ENCODE measurements at places on chromosomes 1 and 21.

- peak; percentile 86 for DNase-seq
Observed at GRCh38 chr1:155061381-155062150, 2.0 kb upstream of the EFNA4 start.

GRCh38 chr1:117815926-117816325 lies 113.5 kb downstream of the GDAP2 start:
- DNase-seq: no peak

- no peak for DNase-seq
Observed at GRCh38 chr1:90262791-90263190, 267.9 kb downstream of the ZNF326 start.

DNA sequence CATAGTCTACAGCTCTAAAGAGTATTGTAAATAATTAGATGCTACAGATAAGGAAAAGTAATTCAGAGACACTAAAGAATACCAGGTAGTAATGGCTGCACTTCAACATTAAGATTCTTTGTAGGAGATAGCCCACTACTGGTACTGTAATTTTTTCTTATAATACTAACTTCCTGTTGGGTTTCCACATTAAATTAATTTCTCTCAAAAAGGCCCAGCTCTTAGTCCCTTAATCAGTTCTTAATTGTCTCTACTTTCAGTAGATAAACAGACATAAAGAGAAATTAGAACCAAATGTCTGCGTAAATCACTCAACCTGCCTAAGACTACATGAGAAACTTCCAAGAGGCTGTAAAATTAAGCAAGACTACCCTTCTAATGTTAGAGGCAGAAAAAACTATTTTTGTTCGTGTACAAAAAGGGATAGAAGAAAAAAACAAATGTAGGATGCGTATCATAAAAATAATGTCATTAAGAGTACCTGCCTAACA lies 83.4 kb downstream of the NOTCH2 start:
- no peak for DNase-seq

- DNase-seq: no peak
Observed at GRCh38 chr1:212819726-212820125, 27.7 kb downstream of the SPATA45 start.

- no peak for DNase-seq
Observed at GRCh38 chr1:205585835-205586785, 45.7 kb downstream of the ELK4 start.

- DNase-seq: no peak
Observed at GRCh38 chr1:234316937-234317336, 56.3 kb upstream of the COA6 start.

DNA sequence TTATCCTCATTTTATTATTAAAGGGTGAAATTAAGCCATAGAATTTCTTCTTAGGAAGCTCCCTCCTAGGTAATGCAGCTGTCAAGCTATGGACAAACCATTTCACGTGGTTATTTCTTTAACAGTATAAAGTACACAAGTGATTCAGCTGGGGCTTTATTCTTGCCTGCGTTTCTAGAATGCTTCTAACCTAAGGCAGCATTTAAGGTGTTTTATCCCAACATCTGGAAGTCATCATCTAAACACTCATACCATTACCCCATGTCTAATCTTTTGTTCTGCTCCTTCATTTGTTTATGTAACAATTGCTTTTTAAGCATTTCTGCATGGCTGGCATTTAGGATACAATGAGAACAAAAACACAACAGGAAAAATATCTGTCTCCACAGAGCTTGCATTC lies 829.2 kb upstream of the ADAMTS5 start:
- DNase-seq: no peak

GRCh38 chr1:215637041-215637573 lies 70.0 kb downstream of the KCTD3 start:
- no peak for DNase-seq

DNA sequence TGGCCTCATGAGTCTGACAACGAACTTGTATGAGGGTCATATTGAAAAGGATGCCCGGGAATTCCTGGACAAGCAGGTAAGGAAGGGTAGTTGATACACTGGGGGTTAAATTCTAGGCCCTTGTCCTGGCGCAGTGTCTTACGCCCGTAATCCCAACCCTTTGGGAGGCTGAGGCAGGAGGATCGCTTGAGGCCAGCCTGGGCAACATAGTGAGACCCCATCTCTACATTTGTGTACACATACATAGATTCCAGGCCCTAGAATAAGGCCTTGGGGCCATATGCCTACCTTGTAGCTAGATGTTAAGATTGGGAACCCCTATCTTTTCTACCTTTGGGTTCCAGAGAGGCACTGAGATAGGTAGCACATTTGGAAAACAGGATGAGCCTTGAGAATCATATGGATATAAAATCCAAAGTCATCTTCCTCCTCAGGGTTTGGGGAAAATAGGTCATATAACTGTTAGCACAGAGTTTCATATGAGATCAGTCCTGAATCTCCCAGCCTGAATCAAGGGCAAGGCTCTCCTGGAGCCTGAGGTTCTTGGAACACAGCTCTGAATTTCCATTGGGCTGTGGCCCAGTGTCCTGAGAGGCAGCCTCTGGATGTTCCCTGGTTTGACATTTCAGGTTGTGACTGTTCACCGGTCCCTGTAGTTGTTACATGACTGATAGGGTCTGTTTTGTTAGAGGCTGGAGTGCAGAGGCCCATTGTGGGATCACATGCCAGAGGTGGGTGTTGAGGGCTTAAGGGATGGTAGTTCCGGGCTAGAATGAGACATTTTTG lies 104.4 kb downstream of the PIK3R3 start:
- no peak for DNase-seq

DNA sequence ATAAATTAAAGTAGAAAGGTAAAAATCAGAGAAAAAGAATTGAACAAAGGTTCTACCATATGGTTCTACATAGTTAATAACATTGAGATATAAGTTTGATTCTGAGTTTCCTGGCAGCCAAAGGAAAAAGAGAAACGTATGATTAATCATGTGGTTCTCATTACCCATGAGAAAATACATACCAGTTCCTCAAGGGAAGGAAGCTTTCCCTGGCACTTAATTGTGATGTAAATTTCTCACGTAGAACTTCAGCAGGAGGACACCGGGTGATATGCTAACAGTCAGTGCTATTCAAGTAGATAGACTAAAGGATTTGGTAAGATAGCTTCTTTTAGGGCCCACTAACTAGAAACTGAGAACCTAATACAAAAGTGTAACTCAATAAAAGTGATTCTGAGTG lies 218.5 kb downstream of the NFIA start:
- DNase-seq: no peak

DNA sequence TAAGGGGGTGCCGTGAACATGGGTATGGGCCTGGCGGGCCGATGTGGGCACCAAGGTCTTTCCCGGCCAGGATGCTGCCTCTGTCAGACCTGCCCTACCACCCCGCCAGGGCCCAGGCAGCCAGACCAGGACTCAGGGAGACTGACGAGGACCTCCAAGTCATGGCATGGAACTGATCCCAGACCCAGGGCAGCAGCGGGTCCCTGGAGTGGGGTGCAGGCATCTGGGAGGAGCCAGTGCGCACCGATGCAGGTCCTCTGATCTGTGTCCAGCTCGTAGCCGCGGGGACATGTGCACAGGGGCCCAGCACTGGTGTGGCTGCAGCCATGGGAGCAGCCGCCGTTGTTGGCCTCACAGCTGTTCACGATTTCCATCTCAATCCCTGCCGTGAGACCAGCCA lies 56.8 kb downstream of the ARHGEF16 start:
- no peak for DNase-seq

DNA sequence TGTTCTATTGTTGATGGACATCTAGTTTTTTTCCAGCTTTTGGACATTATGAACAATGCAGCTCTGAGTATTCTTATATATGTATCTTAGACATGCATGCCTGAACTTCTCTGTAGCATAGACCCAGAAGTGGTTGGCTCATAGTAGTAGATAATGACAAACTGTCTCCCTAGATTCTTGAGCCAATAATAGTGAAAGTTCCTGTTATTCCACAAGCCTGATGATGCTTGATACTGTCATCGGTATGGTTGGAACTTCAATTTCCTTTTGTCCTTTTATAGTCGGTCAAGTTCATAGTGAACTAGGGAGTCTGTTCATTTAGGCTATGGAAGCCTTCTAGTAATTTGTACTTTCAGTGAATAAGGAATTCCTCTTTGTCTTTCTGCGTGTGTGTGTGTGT lies 56.8 kb downstream of the MTR start:
- no peak for DNase-seq

- DNase-seq: no peak
Observed at GRCh38 chr1:30476911-30477459, 246.4 kb downstream of the MATN1 start.

GRCh38 chr1:245094954-245095353 lies 59.8 kb upstream of the KIF26B start:
- DNase-seq: peak; percentile 20

- DNase-seq: no peak
Observed at GRCh38 chr1:86151427-86151826, 5.1 kb downstream of the COL24A1 start.

GRCh38 chr1:155171836-155172731 lies 1.0 kb downstream of the KRTCAP2 start:
- no peak for DNase-seq

GRCh38 chr1:11784993-11785769 lies 20.6 kb downstream of the MTHFR start:
- peak; percentile 66 for DNase-seq

- DNase-seq: no peak
Observed at GRCh38 chr1:180548686-180549317, 10.0 kb upstream of the OVAAL start.

- DNase-seq: no peak
Observed at GRCh38 chr1:212651521-212651920, 43.0 kb downstream of the ATF3 start.

DNA sequence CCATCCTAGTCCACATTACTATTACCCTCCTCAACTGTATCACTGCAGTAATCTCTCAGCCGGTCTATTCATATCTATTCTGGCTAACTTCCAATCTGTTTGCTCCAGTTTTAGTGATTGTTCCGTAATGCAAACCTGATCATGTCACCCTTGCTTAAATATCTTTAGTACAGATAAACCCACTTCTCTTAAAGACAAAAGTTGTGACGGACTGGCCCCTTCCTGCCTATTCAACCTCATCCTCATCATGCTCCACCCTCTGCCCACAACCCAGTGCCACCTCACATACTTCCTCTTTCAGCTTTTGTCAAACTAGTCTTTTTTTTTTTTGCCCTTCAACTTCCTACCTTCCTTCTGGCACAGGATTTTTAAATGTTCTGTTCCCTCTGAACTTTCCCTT lies 2.8 kb upstream of the C1orf162 start:
- no peak for DNase-seq

DNA sequence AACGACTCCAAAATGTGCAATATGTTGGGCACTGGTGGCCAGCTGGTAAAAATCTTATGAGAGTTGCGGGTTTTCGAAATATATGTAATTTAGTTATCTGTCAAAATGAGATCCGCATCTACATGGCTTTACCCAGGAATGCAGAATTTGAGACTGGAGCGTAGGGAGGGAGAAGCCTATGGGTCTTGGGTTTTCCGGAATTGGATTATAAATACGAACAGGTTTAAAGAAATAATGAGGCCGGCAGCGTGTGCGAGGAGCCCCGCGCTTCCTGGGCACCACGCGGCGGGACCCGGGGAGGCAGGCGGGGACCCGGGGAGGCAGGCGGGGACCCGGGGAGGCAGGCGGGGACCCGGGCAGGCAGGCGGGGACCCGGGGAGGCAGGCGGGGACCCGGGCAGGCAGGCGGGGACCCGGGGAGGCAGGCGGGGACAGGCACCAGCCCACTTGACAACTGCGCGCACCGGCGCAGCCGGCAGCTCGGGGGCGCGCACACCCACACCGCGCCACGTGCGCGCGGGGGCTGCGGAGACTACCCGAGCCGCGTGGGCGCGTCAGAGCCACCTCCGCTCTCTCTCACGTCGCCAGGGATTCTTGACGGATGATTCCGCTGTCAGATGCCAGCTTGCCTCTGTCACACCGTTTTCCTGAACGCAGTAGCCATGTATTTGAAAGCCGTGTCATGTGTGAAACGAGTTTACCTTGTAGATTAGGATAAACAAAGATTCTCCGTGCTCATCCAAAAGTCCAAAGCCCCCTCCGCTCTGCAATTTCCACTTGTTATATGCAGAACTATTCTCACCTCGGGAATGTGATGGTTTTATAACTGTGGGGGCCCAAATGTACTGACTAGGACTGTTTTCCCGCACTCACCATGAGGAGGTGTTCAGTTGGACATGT lies 54.3 kb upstream of the HNRNPU start:
- peak; percentile 81 for DNase-seq

DNA sequence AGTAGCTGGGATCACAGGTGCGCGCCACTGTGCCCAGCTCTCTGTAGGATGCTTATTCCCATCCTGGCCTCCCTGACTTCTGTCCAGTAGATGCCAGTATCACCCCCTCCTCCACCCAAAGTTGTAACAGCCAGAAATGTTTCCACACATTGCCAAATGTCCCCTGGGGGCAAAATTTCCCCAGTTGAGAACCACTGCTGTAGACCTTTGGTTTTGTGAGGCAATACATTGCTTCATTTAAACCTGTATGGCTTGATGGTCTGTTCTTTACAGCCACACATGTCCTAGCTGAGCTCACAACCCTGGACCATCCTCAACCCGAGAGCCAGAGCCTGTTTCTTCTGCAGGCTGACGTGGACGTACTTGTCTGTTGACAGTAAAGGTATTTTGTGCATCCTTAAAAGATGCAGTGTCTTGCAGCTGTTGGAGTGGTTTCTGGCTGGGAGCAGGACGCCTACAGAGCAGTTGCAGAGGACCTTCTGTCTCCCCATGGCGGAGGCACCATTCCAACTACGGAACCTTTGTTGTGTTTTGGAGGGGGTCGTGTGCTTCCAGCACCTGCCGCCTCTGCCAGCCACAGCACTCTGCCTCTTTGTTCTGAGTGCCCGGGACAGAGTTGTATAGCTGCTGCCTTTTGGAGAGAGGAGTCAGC lies 26.6 kb downstream of the DOP1B start:
- DNase-seq: no peak
